GOT3 (cell line): ENCODE measurements at places on chromosomes 12 and 14.

DNA sequence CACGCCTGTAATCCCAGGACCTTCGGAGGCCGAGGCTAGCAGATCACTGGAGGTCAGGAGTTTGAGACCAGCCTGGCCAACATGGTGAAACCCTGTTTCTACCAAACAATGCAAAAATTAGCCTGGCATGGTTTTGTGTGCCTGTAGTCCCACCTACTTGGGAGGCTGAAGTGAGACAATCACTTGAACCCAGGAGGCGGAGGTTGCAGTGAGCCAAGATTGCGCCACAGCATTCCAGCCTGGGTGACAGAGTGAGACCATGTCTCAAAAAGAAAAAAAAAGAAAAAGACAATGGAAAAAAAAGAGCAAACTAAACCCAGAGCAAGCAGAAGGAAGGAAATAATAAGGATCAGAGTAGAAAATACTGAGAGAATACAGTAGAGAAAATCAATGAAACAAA is 5.4 kb downstream of the CHURC1 start:
- DNase-seq: no peak

GRCh38 chr12:100365411-100365810 is 8.5 kb downstream of the SLC17A8 start:
- DNase-seq: no peak

DNA sequence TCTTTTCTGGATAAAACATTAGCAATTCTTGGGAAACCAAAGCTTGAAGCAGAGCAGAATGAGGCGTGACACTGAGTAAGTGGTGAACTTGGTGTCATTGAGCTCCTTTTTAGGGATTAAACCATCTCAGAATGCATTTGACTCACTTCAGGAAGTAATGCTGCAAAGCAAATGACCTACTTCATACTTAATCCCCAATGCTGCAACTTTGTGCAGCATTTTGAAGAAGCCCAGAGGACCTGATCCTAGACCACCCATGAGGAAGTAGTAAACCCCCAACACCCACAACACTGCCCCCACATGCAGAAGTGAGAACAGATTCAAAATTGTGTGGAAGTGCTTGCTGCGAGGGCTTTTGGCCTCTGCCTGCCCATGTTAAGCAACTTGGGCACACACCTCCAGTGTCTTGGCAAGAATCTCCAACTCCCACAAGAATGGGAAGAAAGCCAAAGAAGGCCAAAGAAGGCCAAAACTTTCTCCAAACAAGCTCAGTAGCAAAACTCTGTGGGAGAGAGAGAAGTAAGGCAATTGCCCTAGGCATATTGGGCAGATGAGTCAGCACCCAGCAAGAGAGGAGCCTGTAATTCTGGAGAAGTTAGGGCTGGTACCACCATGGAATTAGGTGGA is 69.2 kb upstream of the ETV6 start:
- DNase-seq: no peak

DNA sequence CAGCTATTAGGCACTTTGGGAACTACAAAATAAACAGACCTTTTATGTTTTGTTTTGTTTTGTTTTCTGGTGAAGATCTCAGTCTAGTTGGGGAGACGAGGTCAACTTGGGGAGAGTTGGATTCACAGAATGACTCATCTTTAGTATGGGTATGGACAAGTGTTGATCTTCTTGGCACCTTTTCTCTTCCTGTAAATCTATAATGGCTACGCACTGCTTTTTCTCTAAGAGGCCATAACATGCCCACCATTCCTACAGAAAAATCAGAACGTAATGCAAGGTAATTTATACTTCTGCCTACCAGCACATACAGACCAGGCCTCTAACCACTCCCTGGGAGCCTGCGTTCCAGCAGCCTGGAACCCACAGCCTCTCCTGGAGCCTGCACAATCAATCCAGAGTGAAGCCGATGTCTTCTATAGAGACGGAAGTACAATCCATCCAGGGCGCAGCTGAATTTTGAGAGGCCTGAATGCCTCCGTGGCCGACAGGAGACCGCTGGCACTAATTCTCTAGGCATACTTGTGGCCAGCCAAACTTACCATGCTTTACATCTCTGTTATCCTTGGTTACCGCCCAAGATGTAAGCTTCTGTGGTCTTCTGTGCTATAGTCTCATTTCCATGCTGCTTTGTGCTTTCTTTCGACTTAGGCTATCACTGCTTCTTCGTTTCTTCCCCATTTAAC is 717 bp downstream of the PPHLN1 start:
- no peak for DNase-seq

- no peak for DNase-seq
These were observed 44.0 kb downstream of the TRAF3 start for GRCh38 chr14:102821252-102821651.

- DNase-seq: no peak
These were observed 82.8 kb upstream of the PLEKHG7 start for GRCh38 chr12:92619730-92620684.

GRCh38 chr12:62308201-62308600 is 48.0 kb downstream of the USP15 start:
- DNase-seq: no peak

DNA sequence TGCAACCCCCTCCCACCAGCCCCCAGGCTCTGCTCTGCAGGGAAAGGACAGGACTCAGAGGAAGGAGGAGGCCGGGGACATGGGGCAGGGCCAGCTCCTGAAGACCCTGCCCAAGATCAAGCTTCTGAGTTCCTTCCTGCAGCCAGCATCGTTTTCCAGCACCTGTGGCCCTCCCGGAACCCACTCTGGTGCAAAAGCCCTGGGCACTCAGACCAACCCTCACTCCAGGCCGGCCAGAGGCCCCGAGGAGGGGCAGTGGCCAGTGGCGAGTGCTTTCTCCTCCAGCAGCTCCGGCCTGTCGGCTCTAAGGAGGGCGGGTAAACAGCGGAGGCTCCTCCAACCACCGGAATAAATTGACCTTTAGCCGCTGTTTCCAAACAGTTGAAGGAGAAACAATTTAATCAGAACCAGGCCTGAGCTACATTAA is 10.8 kb downstream of the TMEM179 start:
- no peak for DNase-seq

GRCh38 chr14:51460011-51460410 is 191.7 kb upstream of the FRMD6 start:
- no peak for DNase-seq

GRCh38 chr12:67991158-67991557 is 1.9 kb downstream of the IFNG-AS1 start:
- DNase-seq: no peak

- DNase-seq: no peak
These were observed 66.3 kb downstream of the CKB start for GRCh38 chr14:103456167-103456835.

- no peak for DNase-seq
These were observed 270.8 kb upstream of the PPFIA2 start for GRCh38 chr12:82029936-82030335.

DNA sequence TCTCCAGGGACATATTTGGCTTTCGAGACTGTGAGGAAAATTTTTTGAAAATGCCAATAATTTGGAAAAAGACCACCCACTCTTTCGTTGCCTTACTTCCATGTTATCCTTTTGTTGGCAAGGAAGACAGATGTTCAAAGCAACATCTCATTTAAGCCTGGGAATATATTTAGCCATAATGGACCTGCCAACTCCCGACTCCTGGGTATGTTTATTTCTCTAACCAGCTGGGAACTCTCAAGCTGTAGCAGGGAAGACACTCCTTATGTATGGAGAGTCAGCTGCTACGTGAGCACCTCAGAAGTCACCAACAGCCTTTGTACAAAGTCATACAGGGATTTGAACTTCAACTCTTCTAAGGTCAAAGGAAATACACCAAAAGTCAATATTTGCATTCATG is 96.5 kb upstream of the DAAM1 start:
- DNase-seq: no peak

- DNase-seq: no peak
These were observed 58.3 kb upstream of the DYRK2 start for GRCh38 chr12:67590149-67590790.

GRCh38 chr12:81440001-81440400 is 319.1 kb downstream of the PPFIA2 start:
- no peak for DNase-seq

DNA sequence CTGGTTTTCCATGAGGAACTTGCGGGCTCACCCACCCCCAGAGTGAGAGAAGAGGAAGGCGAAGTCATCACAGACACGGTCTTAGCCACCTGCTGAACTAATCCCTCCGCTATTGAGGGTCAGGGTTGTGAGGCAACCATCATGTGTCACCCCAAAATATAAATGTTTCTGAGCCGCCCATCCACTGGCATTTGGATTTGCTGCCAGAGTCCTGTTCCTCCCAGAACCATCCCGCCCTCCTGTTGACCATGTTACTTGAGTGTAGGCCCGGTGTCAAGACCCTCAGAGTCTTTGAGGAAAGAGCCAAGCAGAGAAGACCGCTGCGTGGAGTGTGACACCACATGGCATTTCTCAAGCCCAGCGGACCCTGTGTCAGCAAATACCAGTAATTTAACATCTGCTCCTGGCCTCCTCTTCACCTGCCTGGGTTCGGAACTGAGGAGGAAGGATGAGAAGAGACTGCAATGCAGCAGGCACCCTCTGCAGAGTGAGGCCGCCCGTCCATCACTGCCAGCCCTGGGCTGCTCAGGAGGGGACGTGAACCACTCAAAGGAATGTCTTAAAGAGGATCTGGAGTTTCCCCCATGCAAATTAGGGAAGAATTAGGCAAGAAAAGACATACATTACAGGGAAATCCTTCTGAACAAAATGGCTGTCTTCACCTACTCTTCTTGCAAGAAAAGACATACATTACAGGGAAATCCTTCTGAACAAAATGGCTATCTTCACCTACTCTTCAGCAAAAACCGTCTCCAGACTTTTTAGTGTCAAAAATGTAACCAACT is 100.4 kb downstream of the FBXL14 start:
- DNase-seq: no peak
